ENCODE measurements at places on chromosomes 5 and 9.

DNA sequence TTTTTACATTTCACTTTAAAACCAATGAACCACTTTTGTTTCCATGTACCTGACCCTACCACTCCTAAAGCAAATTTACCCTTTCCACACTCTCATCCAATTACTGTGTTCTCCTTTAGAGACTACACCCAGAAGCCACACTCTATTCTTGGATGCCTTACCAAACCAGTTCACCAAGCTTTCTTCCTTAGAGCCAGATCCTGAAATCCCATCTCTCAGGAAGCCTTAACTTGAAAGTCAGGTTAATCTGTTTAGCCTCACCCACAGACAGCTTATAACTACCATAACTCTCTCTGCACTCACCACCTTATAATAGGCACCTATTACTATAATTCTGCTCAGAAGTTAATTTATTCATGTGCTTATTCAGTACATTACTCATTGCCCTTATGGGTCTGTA is 4.3 kb downstream of the CSNK1A1 start:
- no peak for DNase-seq

DNA sequence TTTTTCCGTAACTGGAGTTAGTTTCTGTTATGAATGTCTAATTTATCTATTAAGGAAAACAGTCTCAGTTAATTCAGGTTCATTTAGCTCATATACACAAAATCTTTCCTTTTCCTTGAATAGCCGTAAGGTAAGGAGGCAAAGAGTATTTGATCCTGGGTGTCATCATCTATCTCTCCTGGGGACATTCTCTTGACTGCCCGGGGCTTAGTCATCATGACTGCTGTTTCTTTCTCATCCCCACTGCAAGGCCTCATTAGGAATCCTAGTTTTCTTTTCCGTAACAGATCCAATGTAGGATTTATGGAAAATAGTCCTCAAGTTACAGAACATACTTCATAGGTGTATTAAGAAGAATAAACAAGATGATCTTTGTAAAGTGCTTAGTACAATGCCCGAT is 134.9 kb upstream of the CHD1 start:
- no peak for DNase-seq

DNA sequence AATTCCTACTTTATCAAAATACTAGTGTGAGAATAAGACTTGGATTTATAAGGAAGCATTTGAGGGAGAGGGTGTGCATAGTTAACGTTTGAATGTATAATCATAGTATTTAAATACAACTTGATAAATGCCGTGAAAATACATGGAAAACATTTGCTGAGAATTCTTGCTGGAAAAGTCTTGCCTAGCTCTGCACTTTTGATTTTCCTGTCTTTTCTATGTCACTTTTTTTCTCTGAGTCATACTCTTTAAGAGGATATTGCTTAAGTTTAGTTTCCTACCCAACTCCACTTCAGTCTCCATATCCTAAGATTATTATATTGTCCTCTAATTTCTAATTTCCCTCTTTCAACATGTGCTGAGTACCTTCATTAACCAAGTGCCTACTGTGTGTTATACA is 616.6 kb upstream of the SEMA6A start:
- no peak for DNase-seq

- DNase-seq, result no peak
Observed at GRCh38 chr9:120873512-120873911, 3.5 kb downstream of the PHF19 start.

DNA sequence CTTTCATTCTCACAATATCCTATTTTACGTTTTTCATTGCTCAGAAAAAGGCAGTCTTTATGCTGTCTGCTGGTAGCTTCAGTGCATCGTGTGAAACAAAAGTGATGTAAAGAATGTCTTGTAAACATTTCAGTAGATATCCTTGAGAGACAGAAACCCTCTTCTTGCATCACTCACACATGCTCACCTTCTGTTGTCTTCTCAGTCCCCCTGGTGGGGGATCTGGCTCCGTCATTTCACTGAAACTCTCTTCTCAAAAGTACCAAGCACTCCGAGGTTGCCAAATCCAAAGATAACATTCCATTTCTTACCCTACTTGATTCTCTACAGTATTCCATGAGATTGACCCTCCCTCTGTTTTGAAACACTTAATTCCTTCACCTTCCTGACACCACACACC is 46.1 kb upstream of the PCA3 start:
- no peak for DNase-seq

GRCh38 chr5:98109561-98110006 is 663.9 kb upstream of the RGMB start:
- DNase-seq, result peak; percentile 49

DNA sequence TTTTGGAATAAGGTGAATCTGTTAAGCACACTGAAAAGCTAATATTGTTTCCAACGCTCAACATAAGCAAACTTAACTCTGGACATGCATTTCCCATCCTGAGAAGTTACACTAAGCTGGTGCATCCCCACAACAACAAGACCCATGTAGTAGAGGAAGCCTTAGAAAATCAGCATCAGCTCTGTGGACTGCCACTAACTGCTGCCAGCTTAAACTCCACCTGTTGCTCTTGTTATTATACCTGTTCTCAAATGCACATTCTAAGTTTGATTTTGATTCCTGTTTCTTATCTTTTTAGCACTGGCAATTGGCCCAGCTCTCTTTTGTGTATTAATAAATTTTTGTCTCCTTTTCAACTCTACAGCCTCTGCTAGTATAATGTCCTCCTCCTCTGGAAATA is 924.8 kb downstream of the DNAH5 start:
- DNase-seq, result no peak

GRCh38 chr9:77751341-77752091 is 103.4 kb upstream of the GNA14 start:
- peak; percentile 56 for DNase-seq

- no peak for DNase-seq
Observed at GRCh38 chr5:42677156-42677842, 79.3 kb upstream of the CCDC152 start.

- no peak for DNase-seq
Observed at GRCh38 chr5:73301208-73301901, 128.4 kb downstream of the TMEM174 start.

DNA sequence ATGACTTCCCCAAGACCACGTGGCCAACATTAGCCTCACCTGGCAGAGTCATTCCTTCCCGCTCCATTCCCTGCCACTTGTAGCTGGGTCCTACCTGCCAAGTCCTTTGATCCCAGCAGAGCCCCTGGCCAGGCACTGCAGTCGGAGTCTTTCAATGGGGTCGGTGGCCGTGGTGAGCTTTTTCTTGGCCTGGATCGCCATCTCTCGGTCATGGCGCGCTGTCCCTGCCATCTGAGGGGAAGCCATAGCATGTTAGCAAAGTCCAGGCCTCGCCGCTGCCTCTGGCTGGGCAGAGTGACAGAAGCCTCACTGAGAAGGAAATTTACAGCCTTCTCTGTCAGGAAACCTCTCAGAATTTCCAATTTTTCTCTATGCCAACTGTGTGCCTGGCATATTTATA is 17.5 kb downstream of the CAPSL start:
- no peak for DNase-seq

GRCh38 chr5:69084195-69084594 is 9.6 kb upstream of the SLC30A5 start:
- DNase-seq, result no peak

DNA sequence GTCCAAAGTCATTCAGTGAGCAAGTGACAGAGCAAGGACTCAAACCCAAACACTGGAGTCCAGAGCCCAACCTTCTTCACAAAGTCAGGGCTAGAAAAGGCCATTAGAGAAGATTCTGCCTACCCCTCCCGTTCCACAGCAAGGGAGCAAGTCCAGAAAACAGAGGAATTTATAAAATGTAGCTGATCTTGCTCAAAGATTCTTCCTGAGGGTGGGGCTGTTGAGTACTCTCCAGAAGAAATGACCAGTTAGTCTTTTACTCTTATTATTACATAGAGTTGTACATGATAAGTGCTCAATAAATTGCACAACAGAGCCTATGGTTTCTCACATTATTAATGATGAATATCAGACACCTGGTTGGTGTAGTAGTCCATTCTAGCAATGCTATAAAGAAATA is 39.3 kb upstream of the HMHB1 start:
- DNase-seq, result no peak

- DNase-seq, result no peak
Observed at GRCh38 chr9:137783521-137783920, 94.1 kb upstream of the CACNA1B start.

DNA sequence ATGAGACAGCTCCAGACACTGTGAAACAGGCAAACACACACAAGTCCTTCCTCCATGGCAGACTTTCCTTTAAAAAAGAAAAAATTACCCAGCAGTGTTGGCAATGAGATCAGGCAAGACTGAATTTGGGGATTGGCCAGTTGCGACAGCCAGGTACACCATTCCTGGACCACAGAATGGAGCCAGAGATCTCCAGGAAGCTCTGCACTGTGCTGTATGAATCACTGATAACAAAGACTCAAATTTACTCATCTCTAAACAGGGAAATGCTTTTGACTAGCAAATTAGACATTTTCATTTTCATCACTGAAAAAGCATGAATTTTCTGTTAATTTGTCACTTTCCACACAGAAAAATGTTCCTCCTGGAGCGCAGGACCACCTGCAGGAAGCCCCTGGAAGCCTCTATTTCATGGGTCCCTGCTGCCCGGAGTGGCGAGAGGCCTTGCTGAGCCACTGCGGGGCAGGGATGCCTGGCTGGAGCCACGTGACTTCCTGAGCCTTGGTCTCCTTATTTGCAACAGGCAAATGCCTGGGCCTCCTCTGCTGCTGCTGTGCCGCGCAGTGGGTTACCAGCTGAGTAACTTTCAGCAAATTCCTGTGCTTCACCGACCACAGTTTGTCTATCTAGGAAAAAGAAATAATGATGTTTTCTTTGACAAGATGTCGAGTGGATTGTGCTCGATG is 185.9 kb upstream of the ZNF618 start:
- DNase-seq, result no peak

DNA sequence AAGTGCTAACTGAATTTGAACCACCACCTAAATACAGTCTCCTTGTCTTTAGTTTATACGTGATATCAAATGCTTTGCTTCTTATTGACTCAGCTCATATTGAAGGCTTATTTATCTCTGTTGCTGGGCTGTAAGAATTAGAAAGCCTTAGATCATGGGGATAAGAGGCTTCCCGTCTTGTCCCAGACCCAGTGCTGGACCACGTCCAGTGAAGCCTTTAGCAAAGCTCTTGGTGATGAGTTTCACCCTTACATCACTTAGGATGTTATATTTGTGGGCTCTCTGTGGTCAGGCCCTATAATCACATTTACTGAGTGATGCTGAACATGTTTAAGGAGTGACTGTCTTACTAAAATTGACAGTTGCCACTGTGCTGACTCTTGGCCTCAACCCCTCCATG is 11.2 kb downstream of the FAM240B start:
- DNase-seq, result no peak

- no peak for DNase-seq
Observed at GRCh38 chr5:155049569-155050383, 36.2 kb downstream of the KIF4B start.

DNA sequence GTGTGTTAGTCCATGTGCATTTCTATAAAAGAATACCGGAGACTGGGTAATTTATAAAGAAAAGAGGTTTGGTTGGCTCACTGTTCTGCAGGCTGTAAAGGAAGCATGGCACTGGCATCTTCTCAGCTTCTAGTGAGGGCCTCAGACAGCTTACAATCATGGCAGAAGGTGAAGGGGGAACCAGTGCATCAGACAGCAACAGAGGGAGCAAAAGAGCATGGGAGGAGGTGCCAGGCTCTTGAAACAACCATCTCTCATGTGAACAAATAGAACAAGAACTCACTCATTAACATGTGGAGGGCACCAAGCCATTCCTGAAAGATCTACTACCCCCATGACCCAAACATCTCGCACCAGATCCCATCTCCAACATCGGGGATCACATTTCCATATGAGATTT is 89.2 kb upstream of the IL33 start:
- DNase-seq, result no peak

DNA sequence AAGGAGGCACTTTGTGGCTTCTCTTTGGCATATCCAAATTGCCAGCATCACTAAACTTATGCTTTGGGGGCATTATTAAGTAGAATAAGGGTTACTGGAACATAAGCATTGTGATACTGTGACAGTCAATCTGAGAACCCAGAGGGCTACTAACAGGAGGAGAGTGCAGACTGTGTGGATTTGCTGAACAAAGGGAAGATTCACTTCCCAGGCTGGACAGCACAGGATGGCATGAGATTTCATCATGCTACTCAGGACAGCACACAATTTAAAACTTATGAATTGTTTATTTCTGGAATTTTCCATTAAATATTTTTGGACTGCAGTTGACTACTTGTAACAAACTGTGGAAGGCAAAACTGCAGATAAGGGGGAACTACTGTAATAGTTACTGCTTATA is 212.5 kb downstream of the TMC1 start:
- DNase-seq, result no peak
